Thyroid gland (tissue), 4 donors: ENCODE measurements at places on chromosomes 13 and 19. TPM values are rescaled to one million over a fixed set of nuclear protein-coding genes. Genes with fewer than 3 reads are reported as not detected.

DNA sequence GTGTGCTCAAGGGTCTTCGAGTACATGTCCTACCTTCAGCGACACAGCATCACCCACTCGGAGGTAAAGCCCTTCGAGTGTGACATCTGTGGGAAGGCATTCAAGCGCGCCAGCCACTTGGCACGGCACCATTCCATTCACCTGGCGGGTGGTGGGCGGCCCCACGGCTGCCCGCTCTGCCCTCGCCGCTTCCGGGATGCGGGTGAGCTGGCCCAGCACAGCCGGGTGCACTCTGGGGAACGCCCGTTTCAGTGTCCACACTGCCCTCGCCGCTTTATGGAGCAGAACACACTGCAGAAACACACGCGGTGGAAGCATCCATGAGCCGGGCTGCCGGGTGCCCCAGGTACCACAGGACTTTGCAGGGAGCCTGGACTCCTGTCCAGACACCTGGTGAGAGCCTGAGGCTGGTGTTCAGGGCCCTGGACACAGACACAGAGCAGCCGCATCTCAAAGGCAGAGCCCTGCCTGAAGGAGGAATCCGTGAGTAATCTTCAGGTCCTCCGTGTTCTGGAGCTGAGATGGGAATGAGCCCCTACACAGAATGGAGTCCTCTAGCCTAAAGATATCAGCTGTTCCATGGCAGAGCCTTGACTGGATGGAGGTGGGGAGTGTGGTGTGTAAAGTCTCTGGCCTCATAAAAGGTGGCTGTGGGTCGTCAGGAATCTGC is 1.5 kb downstream of the ZNF581 start:
- H3K36me3 ChIP-seq: peaks cover 5% of the 10 kb centered on the region
- H3K4me1 ChIP-seq: peaks cover 40% of the 10 kb centered on the region
- no peaks in the 10 kb centered on the region for H3K27me3 ChIP-seq
- H3K4me3 ChIP-seq: no peak overlapping the region

GRCh38 chr13:95355494-95355893 is 54.2 kb upstream of the ABCC4 start:
- H3K27me3 ChIP-seq: no peaks in the 10 kb centered on the region
- H3K4me1 ChIP-seq: no peaks in the 10 kb centered on the region
- no peaks in the 10 kb centered on the region for H3K36me3 ChIP-seq
- no peak overlapping the region for H3K27ac ChIP-seq

DNA sequence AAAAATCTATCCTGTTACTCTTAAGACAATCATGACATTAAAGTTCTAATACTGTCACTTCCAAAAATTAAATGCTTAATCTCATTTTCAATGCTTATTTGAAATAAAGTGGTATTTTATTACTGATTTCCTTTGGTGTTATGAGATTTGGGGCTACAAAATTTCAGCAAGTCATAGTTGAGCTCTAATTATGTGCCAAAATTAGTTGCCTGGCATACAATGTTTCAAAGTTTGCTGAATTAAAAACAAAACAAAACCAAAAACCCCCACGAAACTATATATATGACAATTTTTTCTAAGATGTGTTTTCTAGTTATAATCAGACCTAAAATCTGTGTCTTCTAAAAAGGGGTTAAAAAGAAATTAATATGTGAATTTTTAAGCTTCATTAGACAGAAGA is 62.2 kb downstream of the KCNRG start:
- H3K27me3 ChIP-seq: no peaks in the 10 kb centered on the region
- H3K36me3 ChIP-seq: no peaks in the 10 kb centered on the region
- no peaks in the 10 kb centered on the region for H3K4me1 ChIP-seq
- H3K4me3 ChIP-seq: no peak overlapping the region
- H3K27ac ChIP-seq: no peak overlapping the region
- no peak for DNase-seq

- no peaks in the 10 kb centered on the region for H3K36me3 ChIP-seq
- no peaks in the 10 kb centered on the region for H3K27me3 ChIP-seq
- peak within 1 kb of the TSS; percentile 60 for H3K4me3 ChIP-seq
- peak; percentile 93 for DNase-seq
- peaks cover 30% of the 10 kb centered on the region for H3K4me1 ChIP-seq
Observed at GRCh38 chr19:4400135-4400936, at the start of gene SH3GL1. SH3GL1 (minus strand) TSS chr19:4400547; CDS start chr19:4400368, 179 bp downstream.

- no peak overlapping the region for H3K4me3 ChIP-seq
- no peak for DNase-seq
- H3K4me1 ChIP-seq: no peaks in the 10 kb centered on the region
- H3K36me3 ChIP-seq: peaks cover 5% of the 10 kb centered on the region
- H3K27ac ChIP-seq: no peak overlapping the region
- no peaks in the 10 kb centered on the region for H3K27me3 ChIP-seq
Observed at GRCh38 chr19:42051166-42052115, 18.6 kb downstream of the GRIK5 start.

- no peaks in the 10 kb centered on the region for H3K36me3 ChIP-seq
- no peaks in the 10 kb centered on the region for H3K27me3 ChIP-seq
- H3K27ac ChIP-seq: no peak overlapping the region
- no peaks in the 10 kb centered on the region for H3K4me1 ChIP-seq
- DNase-seq: no peak
Observed at GRCh38 chr13:110270507-110270906, 36.5 kb downstream of the COL4A1 start.

- no peaks in the 10 kb centered on the region for H3K27me3 ChIP-seq
- H3K27ac ChIP-seq: no peak overlapping the region
- H3K4me1 ChIP-seq: no peaks in the 10 kb centered on the region
- H3K36me3 ChIP-seq: no peaks in the 10 kb centered on the region
- DNase-seq: no peak
- no peak overlapping the region for H3K4me3 ChIP-seq
Observed at GRCh38 chr13:80881942-80882445, 541.1 kb upstream of the SPRY2 start.

DNA sequence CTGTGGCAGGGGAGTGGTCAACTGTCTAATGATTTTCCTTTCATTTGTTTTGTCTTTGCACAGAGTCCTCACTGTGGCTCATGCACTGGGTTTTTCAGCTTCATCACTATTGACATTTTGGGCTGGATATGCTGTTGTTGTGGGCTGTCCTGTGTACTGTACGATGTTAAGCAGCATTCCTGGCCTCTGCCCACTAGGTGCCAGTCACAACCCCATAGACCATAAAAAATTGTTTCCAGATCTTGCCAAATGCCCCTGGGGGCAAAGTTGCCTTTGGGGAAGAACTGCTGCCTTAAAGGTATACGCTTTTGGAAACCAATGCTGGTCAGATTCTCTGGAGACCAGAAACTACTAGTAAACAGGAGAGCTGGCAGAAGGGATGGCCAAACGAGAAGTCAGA is 310.4 kb downstream of the SPRY2 start:
- DNase-seq: peak; percentile 8
- H3K27ac ChIP-seq: no peak overlapping the region
- H3K27me3 ChIP-seq: no peaks in the 10 kb centered on the region
- no peak overlapping the region for H3K4me3 ChIP-seq

C1QTNF9B gene
- not detected for total RNA-seq

AMH gene
- not detected for total RNA-seq
